Endothelial cell of umbilical vein (primary cell): ENCODE measurements at places on chromosomes 16 and 17. TPM values are rescaled to one million over a fixed set of nuclear protein-coding genes. Genes with fewer than 3 reads are reported as not detected.

CNTROB gene
- total RNA-seq = 45.0 and 47.2 TPM in 2 replicates

DNA sequence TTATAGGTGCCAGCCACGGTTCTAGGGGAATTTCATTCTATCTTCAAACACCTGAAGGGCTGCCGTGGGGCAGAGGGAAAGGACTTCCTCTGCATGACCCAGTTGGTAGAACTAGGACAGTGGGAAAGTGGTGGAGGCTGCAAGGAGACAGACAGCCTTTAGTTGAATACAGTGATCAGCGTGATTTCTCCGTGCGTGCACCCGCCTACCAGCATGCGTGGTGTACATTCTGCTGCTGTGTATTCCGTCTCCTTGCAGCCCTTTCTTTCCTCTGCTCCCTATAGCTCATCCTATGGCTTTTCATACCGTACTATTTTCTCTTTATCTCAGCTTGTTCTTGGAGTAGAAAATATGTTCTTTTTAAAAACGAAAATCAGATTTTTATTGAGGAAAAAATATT lies 146.9 kb downstream of the MRM1 start:
- no peaks in the 10 kb centered on the region for H3K27me3 ChIP-seq
- DNase-seq = no peak
- H3K27ac ChIP-seq = no peak overlapping the region
- no peak overlapping the region for H3K4me3 ChIP-seq
- H3K4me1 ChIP-seq = no peaks in the 10 kb centered on the region

DNA sequence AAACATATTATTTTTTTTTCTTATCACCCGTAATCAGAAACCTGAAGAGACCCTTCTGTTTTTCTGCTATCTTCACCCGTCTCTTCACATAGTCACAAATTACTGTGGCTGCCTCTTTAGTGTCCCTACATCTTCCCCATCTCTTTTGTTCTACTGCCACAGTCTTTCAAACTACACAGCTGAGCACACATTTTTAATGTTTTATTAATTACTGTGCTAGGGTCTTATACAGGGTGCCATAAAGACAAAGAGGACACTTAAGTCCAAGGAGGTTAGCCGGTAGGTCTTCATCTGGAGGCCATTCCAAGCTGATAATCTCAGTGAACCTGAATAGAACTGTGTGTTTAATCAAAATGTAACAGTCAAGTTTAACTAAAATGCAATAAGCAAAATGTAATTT lies 20.7 kb downstream of the CNTNAP4 start:
- no peak overlapping the region for H3K27ac ChIP-seq
- H3K36me3 ChIP-seq = no peaks in the 10 kb centered on the region
- no peak overlapping the region for H3K4me3 ChIP-seq
- DNase-seq = no peak

GRCh38 chr17:38616361-38616760 lies 10.6 kb upstream of the SRCIN1 start:
- no peak overlapping the region for H3K4me3 ChIP-seq
- no peaks in the 10 kb centered on the region for H3K4me1 ChIP-seq
- no peak overlapping the region for H3K27ac ChIP-seq
- H3K27me3 ChIP-seq = peaks cover 13% of the 10 kb centered on the region
- H3K36me3 ChIP-seq = no peaks in the 10 kb centered on the region

DNA sequence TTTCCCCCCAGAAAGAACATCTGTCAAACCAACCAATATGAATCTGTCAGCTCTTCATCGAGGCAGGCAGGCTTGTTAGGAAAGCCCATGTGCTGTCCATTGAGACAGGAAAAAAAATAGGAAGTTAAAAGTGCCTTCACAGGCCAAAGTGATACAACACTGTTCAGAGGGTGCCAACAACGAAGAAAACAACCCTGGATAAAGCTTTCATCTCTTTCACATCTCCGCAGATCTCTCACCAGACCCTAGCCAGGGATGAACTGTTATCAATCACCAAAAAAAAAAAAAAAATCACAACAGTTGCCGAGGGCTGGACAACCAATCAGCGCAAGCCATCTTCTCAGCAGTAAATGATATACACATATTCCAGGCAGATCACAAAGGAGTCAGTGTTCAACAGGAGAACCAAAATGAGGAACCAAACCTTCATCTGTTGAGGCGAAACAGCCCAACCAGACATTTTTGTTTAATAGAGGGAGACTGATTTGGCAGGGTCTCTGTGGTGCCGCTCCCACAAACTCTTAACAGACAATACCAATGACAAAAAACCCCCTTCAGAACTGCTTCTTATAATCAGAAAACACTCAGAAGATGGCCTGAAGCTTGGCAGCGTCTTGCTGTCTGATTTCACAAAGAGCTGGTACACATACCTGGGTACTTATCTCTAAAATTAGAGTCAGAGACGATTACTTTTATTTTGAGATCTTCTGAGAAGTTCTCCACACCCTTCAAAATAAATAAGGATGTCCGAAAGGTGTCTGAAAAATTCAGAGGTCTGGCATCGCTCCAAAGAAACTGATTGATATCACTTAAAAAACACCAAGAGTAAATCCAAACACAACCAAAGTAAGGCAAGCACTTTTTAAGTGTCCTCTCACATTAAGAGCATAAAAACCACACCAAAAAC lies 1.8 kb downstream of the MAP3K14 start:
- peaks cover 42% of the 10 kb centered on the region for H3K4me1 ChIP-seq
- peak overlapping the region; percentile 85 for H3K4me3 ChIP-seq
- no peaks in the 10 kb centered on the region for H3K27me3 ChIP-seq
- DNase-seq = peak; percentile 50
- H3K27ac ChIP-seq = no peak overlapping the region

DNA sequence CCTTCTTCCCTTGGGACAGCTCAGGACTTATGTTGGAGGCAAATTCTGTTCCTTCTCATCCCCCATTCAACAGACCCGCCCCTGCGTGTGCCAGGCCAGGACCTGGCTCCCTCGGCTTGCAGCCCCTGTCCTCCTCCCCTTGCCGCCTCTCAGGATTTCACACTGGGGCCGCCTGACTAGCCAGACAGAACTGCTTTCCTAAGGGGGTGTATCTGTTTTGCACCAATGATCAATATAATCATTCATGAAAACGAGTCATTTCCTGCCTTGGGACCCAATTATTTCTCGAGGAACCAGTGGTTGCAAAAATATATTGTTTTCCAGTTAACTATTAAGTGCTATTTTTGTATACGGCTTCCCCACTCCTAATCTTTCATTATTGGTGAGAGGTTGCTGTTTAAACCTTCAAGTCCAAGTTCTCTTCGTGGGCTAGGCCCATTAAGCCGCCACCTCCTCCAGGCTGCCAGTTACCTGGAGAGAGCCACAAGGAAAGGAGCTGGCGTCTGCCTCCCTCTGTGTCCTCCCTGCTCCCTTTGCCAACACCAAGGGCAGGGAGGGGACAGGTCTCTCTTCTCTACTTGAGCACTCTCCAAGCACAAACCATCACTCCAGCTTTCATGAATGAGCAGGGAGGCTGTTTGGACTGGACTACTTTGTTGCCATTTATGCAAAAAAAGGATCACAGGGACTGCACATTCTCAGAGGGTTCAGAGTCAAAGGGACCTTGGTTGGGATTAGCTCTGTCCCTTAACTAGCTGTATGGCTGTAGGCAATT lies 8.9 kb downstream of the DCAKD start:
- DNase-seq = no peak
- no peaks in the 10 kb centered on the region for H3K36me3 ChIP-seq
- H3K4me1 ChIP-seq = no peaks in the 10 kb centered on the region
- no peaks in the 10 kb centered on the region for H3K27me3 ChIP-seq

DNA sequence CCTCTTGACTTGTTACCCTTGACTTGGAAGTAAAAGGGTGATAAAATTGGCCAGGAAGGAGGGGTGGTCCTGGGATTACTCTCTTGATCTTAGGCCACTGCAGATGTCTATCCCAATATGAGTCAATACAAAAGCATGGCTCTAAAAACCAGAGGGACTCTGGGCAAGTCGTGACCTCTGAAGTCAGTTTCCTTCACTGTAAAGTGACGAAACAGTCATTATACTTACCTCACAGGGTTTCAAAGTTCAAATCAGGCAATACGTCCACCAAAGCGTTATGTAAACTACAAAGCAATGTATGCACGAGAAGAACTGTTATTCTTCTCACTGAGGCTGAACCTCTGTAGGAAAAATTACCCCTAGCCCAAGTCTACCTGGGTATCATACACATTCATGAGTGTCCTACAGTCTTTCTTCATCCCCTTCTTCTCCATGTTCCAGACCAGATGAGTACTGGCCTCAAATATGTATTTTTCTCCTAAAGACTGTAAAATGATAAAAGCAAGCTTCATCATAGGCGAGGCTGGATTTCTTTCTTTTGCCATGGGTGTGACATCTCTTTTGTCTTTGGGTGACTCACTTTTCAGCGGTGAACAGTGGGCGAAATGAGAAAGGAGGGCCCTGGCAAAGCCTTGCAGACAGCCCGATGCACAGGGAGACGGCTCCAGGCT lies 34.5 kb upstream of the CLEC18B start:
- DNase-seq = peak; percentile 48
- no peaks in the 10 kb centered on the region for H3K36me3 ChIP-seq
- no peak overlapping the region for H3K4me3 ChIP-seq
- H3K27ac ChIP-seq = peak overlapping the region; percentile 35
- H3K4me1 ChIP-seq = peaks cover 22% of the 10 kb centered on the region
- no peaks in the 10 kb centered on the region for H3K27me3 ChIP-seq

FA2H gene
- not detected in 2 replicates for total RNA-seq

GRCh38 chr16:799948-800833 lies at the start of gene GNG13:
Gene GNG13, minus strand, starts transcription at chr16:800734. Its CDS starts 1,657 bp downstream, at chr16:799077.
- peaks cover 18% of the 10 kb centered on the region for H3K27me3 ChIP-seq
- no peaks in the 10 kb centered on the region for H3K4me1 ChIP-seq
- no peak within 1 kb of the TSS for H3K27ac ChIP-seq
- H3K4me3 ChIP-seq = no peak within 1 kb of the TSS

- H3K27ac ChIP-seq = no peak overlapping the region
- H3K36me3 ChIP-seq = no peaks in the 10 kb centered on the region
- H3K27me3 ChIP-seq = no peaks in the 10 kb centered on the region
- H3K4me1 ChIP-seq = no peaks in the 10 kb centered on the region
- no peak for DNase-seq
- no peak overlapping the region for H3K4me3 ChIP-seq
Measured at GRCh38 chr17:68006797-68007196, 10.5 kb upstream of the C17orf58 start.

DNA sequence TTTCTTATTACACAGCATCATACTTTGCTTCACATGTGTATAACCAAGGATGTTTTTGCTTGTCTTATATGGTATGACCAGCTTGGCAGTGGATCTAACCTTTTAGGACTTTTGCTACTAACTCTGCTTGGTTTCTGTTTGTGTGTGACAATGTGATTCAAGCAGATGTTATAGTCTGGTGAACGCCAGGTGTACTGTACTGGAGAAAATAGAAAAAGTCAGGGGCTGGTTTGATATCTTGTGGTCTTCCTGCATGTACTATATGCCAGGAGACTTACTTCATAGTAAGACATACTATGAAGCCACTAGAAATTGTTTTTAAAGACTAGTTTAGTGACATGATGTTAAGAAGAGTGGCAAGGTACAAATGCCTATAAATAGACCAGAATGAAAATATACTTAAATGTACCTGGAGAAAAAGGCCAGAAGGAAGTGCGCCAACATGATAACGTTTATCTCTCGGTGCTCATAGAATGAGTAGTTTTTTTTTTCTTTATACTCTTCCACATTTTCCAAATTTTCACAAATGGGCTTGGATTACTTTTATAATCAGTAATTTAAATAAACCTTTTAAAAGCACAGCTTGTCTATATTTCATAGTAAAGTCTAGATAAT lies 112.3 kb downstream of the PRKCA start:
- H3K36me3 ChIP-seq = no peaks in the 10 kb centered on the region
- no peak overlapping the region for H3K4me3 ChIP-seq
- DNase-seq = no peak
- no peaks in the 10 kb centered on the region for H3K4me1 ChIP-seq

DNA sequence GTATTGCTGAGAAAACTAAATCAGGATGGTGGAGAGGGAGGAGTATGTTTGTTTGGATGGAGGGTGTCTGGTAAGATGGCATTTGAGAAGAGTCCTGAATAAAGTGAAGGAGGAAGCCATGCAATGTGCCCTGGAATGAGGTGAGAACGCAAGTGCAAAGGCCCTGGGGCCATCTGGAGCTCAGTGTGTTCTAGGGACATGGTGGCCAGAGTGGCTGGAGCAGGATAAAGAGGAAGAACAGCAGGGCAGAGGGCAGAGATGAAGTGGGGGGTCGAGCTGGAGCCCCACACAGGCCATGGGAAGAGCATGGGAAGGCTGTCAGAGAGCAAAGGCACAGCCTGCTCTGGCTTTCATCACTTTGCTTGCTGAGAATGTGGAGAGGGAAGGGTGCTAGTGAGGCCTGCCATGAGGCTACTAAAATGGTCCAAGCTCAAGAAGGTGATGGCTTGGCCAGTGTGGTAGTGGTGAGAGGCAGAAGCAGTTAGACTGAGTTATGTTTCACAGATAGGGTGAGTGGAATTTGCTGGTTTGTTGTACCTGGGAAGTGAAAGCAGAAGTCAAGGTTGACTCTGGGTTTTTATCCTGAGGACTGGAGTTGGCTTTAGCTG lies 234.1 kb downstream of the FOXL1 start:
- H3K4me3 ChIP-seq = no peak overlapping the region
- no peak for DNase-seq
- peaks cover 5% of the 10 kb centered on the region for H3K4me1 ChIP-seq

GRCh38 chr16:57470711-57471110 lies 8.2 kb downstream of the POLR2C start:
- peaks cover 13% of the 10 kb centered on the region for H3K36me3 ChIP-seq
- H3K27ac ChIP-seq = no peak overlapping the region
- no peak overlapping the region for H3K4me3 ChIP-seq
- no peaks in the 10 kb centered on the region for H3K27me3 ChIP-seq

DNA sequence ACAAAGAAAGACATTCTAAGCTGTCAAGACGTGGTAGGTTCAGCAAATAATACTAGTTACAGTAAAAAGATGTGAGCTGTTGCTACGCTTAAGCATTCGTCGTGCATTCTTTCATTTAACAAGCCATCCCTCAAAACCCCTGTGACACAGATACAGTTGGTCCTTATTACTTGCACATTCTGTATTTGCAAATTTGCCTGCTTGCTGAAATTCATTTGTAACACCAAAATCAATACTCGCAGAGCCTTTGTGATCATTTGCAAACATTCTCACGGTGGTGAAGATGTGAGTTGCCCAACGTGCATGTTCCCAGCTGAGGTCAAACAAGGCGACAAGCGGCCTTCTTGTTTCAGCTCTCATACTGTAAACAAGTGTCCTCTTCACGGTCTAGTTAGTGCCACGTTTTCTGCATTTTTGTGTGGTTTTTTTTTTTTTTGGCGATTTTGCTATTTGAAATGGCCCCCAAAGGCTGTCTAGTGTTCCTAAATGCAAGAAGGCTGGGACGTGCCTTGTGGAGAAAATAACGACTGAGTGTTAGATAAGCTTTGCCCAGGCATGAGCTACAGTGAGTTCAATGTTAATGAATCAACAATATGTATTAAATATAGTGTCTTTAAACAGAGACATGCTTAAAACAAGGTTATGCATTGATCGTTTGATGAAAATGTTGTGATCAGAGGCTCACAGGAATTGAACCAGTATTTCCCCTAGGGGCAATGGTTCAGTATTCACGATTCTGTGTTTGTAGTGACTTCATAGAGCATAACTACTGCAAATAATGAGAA lies 84.1 kb downstream of the RAB11FIP4 start:
- no peak overlapping the region for H3K27ac ChIP-seq
- no peak overlapping the region for H3K4me3 ChIP-seq
- H3K4me1 ChIP-seq = no peaks in the 10 kb centered on the region
- no peak for DNase-seq
